Lower lobe of right lung (tissue), 2 donors: ENCODE measurements at places on chromosomes 16 and 17.

GRCh38 chr17:51711581-51711980 is 446.9 kb downstream of the CA10 start:
- DNase-seq, result no peak

DNA sequence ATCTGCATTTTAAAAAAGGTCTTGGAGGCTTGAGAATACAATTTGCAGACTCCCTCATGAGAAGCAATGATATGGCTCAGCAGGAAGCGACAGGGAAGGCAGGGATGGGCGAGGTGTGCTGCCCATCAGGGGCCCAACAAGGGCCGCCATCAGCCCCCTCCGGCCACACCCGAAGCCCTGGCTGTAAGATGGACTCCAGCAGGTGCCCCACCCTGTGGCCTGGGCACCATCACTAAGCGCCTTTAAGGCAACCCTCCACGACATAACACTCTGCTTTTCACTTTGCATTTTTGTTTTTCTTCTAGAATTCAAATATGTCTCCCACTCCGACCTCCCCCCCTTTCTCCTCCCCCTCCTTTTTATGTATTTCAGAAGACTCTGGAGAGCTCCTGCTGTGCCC is 52.2 kb upstream of the RCVRN start:
- no peak for DNase-seq

GRCh38 chr17:67517325-67517724 is 140.2 kb downstream of the PITPNC1 start:
- DNase-seq, result no peak

DNA sequence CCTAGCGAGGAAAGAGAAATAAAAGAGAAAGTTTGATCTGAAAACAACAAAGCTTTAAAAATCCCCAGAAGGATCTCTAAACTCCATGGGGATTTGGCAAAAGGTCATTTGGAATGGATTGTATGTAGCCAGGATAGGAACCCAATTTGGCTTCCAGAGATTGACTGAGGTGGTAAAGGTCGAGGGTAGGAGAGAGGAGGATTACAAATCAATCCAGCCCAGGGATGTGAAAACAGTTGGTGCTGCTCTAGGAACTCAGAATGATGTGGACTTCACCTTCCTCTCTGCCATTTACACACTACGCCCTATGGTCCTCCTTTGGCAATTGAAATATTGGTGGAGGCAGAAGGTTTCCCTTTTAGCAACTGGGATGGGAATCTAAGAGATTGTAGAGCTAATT is 18.8 kb upstream of the SMIM36 start:
- no peak for DNase-seq

DNA sequence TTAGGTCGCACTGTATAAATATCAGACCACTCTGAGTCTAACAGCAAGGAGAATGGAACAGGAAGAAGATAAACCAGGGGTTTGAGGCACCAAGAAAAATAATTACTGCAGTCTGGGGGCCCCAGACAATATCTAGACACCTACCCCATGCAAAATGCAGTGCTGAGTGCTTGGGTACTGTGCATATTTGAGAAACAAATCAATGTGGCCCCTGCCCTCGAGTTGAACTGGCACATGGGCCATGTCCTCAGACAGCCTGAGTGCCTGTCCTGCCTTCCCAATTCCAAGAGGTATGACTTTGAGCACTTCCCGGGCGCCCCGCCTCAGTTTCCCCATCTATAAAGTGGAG is 6.2 kb upstream of the CIITA start:
- DNase-seq, result no peak

DNA sequence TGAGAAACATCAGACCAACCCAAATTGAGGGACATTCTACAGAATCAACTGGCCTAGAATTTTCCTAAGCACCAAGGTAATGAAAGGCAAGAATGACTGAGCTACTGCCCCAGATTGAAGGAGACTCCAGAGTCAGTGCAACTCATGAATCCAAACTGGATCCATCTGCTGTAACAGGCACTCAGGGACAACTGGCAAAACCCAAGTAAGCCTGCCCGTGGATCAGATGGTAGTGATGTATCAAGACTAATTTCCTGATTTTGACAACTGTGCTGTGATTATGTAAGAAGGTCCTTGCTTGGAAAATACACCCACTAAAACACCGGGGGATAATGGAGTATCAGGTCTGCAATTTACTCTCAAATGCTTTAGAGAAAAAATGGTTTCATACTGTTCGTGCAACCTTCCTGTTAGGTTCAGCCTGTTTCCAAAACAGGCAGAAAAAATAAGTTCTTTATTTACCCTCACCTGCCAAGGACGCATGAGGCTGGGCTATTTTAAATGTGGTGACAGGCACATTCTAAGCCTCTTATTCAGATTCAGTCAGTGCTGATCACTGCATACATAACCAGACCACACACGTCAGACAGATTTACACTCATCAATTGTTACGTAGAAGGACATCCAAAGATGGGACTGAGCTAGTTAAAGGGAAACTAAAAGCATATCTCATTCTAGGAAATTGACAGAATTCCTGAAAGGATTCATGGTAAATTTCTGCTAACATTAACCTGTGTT is 7.0 kb downstream of the MBTPS1 start:
- DNase-seq, result no peak
